NCI-H1105 (cell line): ENCODE measurements at places on chromosomes 6 and 20.

- DNase-seq = peak; percentile 84
Measured at GRCh38 chr20:23161968-23162696, 76.0 kb upstream of the CD93 start.

DNA sequence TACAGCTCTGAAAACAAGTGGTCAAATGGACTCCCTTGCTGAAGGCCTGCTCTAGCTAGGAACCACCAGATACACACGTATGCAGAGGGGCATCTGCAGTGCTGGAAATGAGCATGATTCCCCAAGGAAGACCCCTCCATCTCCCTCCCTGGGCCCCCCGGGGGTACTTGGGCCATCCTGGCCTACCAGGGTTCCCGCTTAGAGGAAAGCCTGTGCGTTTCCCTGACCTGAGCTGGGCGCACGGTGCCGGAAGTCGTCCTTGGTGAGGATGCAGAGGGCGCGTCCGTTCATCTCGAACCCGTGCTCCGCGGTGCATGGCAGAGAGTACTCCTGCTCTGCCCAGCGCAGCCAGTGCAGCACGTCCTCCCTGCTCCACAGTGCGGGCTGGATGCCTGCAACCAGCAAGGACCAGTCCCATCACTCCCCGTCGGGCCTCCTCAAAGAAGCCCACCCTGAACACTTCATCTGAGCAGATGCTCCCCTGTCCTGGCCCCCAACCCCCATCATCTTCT is 11.8 kb downstream of the ETV7 start:
- no peak for DNase-seq

- no peak for DNase-seq
Measured at GRCh38 chr20:35870541-35871258, 83.6 kb downstream of the SCAND1 start.

GRCh38 chr6:168726312-168726856 is 285.4 kb downstream of the SMOC2 start:
- DNase-seq = no peak

GRCh38 chr20:56200456-56200855 is 48.1 kb upstream of the MC3R start:
- no peak for DNase-seq

- DNase-seq = no peak
Measured at GRCh38 chr6:166056637-166057036, 111.0 kb downstream of the TBXT start.

DNA sequence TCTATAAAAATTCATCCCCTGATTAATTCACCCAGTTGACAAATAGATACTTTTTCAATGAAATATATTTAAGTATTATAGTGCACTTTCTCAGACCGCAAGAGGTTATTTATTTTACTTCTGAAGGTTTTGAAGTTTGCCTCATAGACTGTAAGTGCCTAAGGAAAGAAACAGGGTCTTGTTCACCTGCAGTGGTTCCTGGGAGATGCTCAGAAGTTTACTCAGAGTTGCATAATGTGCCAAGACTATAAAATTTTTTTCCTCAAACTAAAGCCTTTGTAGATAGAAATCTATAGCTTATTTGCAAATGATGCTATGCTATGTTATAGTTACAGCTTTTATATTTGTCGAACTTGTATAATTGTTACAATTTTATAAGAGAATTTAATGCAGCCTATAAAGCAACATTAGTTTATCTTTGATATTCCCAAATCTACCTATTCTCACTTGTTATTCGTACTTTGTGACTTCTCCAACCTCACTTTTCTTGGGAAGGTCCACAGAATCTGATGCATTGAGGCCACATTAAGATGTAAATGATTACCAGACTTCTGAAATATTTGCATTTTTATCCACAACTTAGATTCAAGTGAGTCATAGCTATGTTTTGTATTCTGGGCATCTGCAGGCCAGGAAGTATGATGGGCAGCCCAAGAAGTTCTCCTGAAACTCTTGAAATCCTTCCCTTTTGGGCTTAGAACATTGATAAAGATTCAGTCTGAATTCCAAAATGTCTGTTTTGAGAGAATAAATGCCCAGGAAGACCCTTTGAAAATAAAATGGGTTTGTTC is 35.7 kb downstream of the KCNQ5 start:
- DNase-seq = no peak

- DNase-seq = no peak
Measured at GRCh38 chr6:32439139-32439538, 548 bp upstream of the HLA-DRA start.

- DNase-seq = no peak
Measured at GRCh38 chr6:165742047-165742446, 79.0 kb upstream of the PDE10A start.

DNA sequence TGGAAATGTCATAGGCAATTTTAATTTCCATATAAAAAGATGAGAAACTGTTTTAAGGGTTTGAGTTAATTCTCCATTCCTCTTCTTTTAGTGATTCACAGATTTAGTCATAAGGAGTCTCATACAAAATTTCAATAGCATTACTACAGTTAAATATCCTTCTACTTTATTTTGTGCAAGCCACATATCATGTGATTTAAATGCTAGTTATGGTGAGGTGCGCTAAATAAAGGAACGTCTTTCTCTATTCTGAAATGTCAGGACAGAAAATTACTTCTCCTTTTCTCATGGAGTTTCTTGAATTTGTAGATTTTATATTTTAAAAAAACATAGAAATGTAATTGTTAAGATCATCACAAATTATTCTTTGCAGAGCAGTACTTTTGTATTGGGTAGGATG is 50.0 kb upstream of the SUPT3H start:
- DNase-seq = no peak

GRCh38 chr6:36526066-36526465 is 21.2 kb downstream of the STK38 start:
- DNase-seq = no peak

- no peak for DNase-seq
Measured at GRCh38 chr6:134170844-134171243, 118.4 kb upstream of the SLC2A12 start.

GRCh38 chr6:118146584-118146983 is 239.5 kb downstream of the SLC35F1 start:
- DNase-seq = no peak

DNA sequence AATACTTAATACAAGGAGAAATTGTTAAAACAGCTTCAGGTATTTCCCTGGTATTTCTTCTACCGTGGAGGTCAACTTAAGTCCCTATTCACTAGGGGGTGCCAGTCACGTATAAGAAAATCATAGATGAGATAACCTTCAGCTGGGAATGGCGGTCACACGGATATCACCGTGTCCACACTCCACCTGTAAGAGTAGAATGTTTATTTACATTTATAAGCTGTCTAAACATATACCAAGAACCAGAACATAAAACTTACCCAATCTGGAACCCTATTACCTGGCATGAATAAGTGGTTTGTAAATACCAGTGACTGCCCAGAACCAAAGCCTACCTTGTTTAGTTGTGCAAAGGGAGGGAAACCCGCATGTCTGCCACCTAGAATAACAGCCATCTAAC is 1.9 kb upstream of the ELOVL4 start:
- peak; percentile 84 for DNase-seq

GRCh38 chr20:6746901-6747609 is 20.4 kb upstream of the BMP2 start:
- no peak for DNase-seq

DNA sequence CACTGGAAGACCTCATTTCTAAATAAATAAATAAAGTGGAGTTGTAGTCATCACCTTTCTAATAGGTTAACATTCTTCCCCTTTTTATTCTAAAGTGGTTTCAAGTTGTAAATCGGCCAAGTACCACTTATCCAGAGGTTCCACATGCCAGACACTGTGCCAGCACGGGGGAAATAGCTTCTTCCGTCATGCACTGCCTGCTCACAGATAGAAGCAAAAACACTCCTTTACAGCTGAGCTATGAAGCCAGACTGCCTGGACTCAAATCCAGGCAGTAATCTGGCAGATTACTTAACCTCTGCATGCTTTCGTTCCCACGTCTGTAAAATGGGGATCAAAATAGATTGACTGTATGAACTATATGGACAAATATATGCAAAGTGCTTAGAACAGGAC is 17.2 kb upstream of the SCML4 start:
- DNase-seq = peak; percentile 51

GRCh38 chr6:90388395-90388794 is 91.8 kb upstream of the BACH2 start:
- DNase-seq = no peak

DNA sequence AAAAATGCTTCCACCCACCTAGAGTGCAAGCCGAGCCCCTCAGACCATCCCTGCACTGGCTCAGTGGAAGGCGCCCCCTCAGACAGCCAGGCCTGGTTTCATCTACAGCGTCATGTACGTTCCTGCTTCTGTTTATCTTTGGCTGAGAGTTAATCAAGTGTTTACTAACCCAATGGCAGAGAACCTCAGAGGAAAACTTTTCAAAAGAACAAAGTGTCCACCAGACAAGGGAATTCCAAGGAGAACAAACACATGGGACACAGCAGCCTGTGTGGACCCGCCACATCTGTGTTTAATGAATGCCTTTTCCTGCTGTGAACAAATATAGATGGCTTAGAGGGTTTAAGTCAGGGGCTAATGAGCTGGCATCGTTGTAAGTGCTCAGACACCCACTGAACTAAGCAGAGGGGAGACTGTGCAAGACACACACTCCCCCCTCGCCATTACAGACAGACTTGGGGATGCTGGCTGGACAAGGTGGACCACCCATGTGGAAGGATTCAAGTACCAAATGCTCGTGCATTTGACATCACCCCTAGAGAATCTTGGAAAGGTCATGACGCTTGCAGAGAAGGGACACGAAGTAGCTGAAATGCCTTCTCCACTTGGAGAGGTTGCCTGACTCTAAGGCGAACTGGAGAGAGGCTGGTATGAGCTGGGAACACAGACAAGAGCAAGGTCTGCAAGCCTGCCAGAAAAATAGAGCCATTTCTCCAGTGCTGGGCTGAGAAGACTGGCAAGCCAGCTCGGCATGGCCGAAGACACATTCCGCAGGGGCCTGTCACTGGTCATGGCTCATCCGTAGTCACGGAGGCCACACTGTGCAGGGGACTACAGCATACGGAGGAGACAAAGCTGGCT is 53.5 kb upstream of the NXT1 start:
- no peak for DNase-seq

DNA sequence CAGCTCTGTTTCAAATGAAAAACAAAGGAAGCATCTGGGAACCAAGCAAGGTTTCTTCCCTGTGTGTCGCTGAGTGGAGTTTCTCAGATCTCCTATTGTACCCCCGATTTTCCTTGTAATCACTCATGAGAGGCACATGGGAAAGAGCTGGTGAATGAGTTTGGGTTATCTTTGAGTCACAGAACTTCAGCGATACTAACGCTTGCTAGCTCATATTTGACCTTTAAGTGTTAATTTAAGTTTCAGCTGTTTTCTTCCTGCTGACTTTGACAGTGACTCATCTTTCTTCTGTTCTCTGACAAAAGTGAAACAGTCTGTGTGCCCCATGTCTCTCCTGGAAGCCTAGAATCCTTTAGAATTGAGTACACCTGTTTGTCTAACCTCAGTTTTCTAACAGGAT is 261.1 kb upstream of the RGS17 start:
- no peak for DNase-seq

DNA sequence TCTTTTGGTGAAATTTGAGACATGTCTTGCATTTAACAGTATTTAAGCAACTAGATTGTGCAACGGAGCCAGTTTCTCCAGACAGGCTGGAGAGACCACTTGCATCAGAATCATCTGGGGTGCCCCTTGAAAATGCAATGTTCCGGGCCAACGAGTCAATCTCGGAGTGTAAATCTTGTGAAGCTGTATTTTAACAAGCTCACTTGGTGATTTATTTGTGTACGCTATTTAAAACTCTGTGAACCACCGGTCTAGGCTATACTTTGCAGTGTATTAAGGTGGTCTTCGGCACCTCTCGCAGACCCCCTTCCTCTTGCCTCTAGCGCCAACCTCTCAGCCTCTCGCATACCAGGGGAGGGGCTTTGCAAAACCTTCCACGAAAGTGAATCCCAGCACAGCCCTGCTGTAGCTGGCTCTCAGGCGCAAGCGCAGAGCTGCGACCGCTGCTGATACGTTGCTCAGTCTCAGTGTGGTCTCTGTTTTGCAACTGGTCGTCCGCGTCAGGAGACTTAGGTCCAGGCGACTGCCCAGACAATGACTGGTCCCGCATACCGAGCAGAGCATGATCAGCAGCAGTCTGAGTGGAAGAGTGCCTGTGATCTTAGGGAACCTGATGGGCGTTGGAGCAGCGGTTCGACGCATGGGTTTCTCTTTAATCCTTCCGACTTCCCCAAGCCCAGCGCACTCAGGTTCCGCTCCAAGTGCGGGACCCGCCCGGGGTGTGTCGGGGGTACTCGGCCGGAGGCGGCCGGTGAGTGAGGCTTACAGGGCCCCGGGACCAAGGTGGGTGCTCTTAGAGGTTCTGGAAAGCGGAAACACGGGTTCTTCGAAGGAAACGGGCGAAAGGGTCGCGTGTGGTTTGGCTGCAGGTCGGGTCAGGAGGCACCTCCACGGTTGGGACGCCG is at the start of gene ZNF391:
Gene ZNF391 (plus strand): TSS at position 467 of the 905 bp plus-strand sequence. CDS start 11,612 bp downstream, outside the sequence.
- DNase-seq = peak; percentile 90

DNA sequence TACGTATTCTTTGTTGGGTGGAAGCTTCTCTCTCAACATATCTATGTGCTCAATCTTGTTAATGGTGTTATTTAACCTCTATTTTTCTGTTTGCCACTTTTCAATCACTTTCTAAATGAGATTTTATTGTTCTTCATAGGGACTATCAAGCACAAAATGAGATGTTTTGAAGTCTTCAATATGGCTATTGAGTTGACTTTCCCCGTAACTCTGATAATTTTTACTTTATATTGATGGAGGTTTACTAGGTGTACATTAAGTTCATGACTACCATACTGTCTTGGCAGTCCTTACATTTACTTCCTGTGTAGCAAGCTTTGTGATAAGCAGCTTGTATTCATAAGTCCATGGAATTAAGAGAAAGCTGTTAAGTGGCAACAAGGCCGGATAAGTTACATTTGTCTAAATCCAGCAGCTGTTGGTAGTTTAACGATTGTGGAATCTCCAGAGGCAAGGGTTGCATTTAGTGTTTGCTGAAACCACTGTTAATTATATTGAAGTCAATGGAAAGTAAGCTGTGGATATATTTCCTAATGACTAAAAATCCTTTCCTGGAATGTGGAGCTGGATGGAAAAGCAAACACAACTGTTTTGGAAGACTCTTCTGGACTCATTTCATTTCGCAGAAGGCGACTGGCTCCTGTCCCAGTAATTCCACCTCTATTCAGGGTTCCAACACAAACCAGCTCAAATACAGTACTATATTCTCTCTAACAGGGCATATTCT is 57.3 kb upstream of the SMIM29 start:
- DNase-seq = no peak

GRCh38 chr20:52033313-52033712 is 158.3 kb downstream of the ZFP64 start:
- DNase-seq = no peak

GRCh38 chr6:168319279-168320111 is at the start of gene DACT2:
Gene DACT2, minus strand, starts transcription at chr6:168319777. Its CDS starts 144 bp downstream, at chr6:168319633.
- no peak for DNase-seq

- peak; percentile 72 for DNase-seq
Measured at GRCh38 chr6:38501931-38502330, 137.8 kb downstream of the BTBD9 start.

DNA sequence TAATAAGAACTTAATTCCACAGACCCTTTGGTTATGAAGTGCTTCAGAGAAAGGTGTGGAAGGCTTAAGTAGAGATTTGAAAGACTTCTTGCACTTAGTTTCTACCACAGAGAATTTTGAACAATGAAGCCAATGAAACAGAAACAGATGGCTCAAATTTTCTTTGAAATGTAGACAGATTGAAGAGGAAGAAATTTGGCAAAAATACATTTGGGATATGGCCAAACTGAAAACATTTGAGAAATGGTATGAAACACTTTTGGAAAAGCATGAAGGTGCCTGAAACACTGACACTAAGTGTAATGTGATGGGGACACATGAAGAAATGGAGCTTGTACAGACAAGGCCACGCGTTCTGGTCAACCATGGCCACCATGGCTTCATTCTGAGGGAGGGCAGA is 272.4 kb upstream of the EXOC2 start:
- DNase-seq = no peak

GRCh38 chr6:150537491-150537890 is 62.2 kb upstream of the PLEKHG1 start:
- no peak for DNase-seq
